ENCODE measurements at places on chromosomes 2 and 18.

GRCh38 chr2:162768656-162769055 lies 69.9 kb downstream of the KCNH7 start:
- DNase-seq: no peak

DNA sequence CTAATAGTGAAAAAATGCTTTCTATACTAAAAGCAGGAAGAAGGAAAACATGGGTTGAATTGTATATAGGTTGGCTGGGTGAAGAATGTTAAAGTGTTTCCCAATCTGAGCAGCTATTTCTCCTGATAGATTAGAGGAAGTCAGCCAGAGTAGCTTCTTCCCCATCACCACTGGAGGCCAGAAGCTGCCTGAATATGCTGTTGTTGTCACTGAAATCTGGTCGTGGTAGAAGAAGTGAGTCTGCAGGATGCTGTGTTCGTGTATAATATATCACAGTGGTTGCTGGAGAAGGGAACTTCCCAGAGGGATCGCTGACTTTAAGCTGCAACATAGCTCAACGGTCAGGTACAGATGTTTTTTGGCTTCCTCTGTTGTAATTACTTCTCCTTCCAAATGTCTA lies 247.5 kb upstream of the LRATD1 start:
- no peak for DNase-seq

DNA sequence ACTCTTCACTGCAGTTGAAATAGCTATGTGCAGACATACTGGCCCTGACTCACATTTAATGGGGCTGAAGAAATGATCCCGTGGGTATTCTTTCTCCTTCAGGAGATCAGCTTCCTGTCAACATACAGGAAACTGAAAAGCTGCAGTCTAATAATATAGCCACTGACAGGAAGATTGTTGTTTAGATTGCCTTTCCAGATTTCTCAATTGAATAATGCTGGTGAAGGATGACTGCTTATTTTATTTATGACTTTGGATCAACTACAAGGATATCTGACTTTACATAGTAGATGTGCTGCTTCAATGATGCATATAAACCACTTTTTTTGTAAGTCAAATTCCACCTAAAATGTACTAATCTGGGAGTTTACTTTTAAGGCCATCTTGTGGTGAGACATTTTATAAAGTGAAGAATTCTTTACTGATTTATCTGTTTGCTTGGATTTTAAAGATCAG lies 93.4 kb upstream of the MAP4K3 start:
- DNase-seq: peak; percentile 66

GRCh38 chr2:9405636-9406035 lies 17.7 kb downstream of the ITGB1BP1 start:
- DNase-seq: no peak

DNA sequence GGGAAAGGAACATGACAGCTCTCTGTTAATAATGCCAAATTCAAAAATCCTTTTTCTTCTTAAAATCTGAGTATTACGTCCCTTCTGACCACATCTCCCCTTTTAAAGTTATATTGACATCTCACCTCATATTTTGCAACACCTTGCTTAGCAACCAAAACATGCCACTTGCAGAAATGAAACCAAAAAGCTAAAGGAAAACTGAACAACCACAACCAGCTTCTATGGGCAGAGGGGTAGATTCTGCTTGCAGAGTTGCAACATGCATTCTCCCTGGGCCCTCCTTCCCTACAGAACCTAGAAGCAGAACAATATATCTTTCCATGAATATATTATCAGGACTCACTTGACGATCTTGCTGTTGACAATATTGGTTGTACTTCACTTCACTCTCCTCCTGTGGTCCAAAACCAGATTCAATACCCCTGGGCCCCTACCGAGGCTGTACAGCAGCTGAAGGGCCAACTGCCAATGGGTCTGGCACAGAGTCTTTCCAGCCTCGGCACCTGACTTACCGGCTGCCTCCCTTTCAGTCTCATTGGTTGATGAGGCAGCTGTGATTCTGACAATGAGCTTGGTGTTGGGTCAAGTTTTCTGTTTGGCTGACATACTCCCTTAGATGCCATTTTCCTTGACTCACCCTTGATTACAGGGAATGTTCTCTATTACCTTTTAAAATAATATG lies 616.6 kb downstream of the ZEB2 start:
- DNase-seq: no peak
